ENCODE measurements at places on chromosomes 7 and 10. TPM values are rescaled to one million over a fixed set of nuclear protein-coding genes. Genes with fewer than 3 reads are reported as not detected.

The ADRA2A gene
- 4.2 TPM for total RNA-seq

The VSTM4 gene
- total RNA-seq: 5.2 TPM

The ZSWIM8 gene
- total RNA-seq: 48.9 TPM

The GPER1 gene
- 3.2 TPM for total RNA-seq

The WNT2 gene
- not detected for total RNA-seq

The PALD1 gene
- 11.6 TPM for total RNA-seq

The SPDYE6 gene
- total RNA-seq: not detected

The TMEM196 gene
- not detected for total RNA-seq

Measured in aortic smooth muscle cell (primary cell).